Activated T-cell treated with anti-CD3 and anti-CD28 coated beads for 4 hours (primary cell): ENCODE measurements at places on chromosomes 3 and 15.

GRCh38 chr3:13144163-13145023 is 71.2 kb upstream of the IQSEC1 start:
- no peak for DNase-seq

DNA sequence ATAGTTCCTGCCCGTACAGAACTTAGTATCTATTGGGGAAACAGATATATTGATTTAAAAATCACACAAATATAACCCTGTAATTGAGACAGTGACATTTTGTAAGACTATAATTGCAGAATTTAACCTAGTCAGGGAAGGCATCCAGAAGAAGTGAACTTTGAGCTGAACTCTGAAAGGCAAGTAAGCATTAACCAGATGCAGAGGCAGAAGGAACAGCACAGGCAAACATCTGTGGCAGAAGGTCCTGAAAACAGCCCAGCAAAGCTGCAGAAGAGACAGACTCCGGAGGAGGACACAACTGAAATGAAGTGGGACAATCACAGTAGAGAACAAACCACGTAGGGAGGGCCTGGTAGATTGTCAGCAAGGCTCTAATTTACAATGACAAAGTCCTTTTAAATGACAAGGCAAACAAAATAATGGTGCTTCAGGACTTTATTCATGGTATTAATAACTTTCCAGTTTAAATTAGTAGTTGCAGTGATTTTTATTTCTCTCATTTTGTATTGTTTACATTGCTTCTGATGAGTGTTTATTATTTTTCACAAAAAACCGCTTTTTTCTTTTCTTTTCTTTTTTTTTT is 14.5 kb downstream of the BCL2A1 start:
- DNase-seq = no peak

DNA sequence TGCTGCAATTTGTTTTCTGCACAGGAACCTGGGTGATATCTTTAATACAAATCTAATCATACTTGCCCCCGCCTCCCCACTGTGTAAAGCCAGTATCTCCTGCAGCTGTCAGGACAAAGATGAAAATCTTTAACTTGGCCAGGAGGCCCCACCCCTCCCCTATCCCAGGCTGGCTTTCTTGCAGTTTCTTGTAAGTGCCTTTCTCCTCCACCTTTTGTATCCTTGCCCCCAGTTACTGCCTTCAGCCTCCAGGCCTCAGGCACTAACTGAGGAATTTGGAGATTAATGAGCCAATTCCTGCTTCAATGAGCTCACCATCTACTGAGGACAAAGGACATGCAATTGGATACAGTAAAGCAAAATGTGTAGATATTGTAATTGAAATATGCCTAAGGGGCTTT is 6.5 kb downstream of the GCSAM start:
- DNase-seq = no peak

- DNase-seq = no peak
Observed at GRCh38 chr15:99090938-99091337, 13.9 kb upstream of the SYNM start.

DNA sequence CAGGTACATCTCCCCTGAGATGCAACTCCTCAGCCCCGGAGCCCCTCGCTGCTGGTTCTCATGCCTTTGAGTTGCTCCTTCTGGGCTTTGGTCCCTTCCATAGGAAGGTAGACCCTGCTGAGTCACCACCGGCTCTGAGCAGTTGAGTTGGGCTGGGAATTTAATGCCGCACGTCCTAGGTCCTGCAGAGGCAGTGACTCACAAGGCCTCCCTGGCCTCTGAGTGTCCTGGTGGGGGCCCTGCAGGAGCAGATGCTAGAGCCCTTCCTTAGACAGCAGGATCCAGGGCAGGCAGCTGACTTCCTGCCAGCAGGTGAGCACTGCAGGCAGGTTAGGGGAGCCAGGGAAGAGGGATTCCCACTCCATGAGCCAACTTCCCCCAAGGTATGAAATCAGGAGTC is 5.5 kb upstream of the NTRK3 start:
- DNase-seq = no peak

DNA sequence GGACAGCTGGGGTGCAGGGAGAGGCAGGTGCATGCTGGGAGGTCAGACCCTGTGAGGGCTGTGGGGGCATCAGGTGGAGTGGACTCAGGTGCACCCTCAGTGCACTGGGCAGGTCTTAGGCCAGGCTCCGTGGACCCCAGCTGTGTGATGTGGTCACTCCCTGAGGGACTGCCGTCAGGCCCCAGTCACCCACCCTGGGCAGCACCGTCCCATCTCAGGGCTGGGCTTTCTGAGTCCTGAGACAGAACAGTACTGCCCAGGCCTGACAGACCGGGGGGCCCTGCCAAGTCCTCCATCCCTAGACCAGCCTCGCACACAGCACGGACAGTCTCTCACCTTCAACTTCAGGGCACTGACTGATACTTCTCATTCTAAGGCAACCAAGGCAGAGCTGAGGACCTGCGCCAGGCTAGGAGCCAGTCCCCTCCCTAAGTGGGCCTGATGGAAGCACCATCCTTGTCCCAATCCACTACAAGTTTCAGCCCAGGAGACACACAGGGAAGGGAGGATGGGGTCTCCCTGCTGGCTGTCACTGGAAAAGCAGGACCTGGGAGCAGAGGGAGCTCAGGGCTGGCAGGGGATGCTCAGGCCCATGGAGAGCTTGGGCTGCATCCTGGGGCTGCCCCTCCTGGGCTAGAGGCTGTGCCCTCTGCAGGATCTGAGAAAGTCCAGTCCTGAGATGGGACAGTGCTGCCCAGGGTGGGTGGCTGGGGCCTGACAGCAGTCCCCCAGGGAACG is 86.3 kb downstream of the LMLN start:
- no peak for DNase-seq

DNA sequence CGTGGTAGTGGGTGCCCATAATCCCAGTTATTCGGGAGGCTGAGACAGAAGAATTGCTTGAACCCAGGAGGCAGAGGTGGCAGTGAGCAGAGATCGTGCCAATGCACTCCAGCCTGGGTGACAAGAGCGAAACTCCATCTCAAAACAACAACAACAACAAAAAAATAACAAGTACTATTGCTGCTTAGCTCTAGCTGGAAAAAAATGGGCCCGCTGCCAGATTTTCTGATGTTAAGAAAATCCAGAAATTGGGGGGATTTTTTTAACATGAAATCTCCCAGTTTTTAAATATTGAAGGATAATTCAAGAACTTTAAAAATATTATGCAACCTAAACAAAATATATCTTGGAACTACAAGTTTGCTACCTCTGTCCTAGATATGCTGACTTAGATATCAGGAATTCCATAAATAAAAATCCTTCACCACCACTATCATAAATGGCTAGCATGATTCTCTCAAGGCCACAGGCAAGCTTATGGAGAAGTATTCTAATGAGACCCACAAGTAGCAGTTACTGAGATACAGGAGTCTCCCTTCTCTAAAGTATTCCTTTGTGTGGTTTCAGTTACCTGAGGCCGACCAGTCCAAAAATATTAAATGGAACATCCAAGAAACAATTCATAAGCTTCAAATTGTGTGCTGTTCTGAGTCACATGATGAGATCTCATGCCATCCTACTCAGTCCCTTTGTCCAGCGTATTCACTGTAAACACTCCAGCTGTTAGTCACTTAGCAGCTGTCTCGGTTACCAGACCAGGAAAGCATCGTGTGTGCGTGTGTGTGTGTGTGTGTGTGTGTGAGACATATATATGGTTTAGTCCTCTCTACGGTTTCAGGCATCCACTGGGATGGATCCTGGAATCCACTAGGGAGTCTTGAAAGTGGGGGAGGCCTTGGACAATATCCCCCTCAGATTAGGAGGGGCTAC is 277.2 kb downstream of the TBL1XR1 start:
- DNase-seq = no peak

DNA sequence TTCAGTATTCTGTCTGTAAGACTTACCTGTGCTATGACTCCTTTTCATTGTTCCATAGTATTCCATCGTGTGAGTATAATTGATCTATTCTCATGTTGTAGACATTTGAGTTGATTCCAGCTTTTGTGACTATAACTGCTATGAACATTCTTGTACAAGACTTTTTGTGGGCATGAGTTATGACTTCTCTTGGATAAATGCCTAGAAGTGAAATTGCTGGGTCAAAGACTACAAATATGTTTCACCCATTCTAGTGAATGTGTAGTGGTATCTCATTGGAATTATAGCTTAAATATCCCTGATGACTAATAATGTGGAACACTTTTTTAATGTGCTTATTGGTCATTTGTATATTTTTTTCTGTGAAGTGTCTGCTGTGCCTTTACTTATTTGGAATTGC is 27.6 kb upstream of the NPHP3 start:
- no peak for DNase-seq

DNA sequence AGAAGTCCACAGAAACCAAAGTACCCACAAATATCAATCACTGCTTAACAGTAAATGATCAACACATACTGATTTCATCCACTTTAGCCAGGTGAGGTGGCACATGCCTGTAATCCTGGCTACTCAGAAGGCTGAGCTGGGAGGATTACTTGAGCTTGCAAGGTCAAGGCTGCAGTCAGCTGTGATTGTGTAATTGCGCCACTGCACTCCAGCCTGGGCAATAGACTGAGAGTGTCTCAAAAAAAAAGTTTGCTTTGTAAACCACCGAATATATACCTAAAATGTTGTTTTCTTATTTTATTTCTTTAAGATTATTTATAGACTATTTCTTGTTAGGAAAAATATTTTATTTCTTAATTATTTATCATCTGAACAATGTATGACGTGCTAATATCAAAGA is 8.7 kb upstream of the ATP13A4 start:
- DNase-seq = no peak

DNA sequence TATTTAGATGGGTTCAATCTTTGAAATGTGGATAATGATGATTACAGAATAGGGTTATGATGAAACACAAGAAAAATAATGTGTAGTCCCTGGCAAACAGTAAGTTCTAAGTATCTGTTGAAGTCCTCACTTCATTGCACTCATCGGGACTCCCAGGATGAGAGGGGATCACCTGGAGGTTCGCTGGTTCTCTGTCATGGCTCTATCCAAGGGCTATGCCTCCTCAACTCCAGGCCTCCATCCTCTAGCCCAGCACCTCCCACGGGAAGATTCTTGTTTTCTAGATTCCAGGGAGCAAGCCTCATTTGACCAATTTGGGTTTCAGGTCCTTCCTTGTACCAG is 45.5 kb downstream of the ANP32A start:
- no peak for DNase-seq

- no peak for DNase-seq
Observed at GRCh38 chr15:36688310-36689011, 109.0 kb downstream of the CDIN1 start.

DNA sequence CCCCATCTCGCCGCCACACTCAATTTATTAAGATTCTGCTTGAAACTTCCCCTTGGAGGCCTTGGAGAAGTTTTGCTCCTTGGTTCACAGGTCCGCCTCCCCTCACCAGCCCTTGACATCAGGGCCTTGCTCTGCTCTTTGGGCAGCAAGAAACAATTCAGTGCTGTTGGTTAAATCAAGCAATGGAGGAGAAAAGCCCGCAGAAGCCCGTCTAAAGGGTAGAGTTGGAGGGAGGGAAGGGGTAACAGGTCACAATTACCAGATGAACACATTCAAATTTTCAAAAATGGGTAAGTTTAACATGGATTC is 429 bp downstream of the PARP9 start:
- no peak for DNase-seq

GRCh38 chr3:76131396-76132153 is 346.2 kb upstream of the ZNF717 start:
- DNase-seq = no peak

GRCh38 chr3:60594025-60594424 is 657.2 kb downstream of the FHIT start:
- DNase-seq = no peak

- peak; percentile 40 for DNase-seq
Observed at GRCh38 chr15:60787837-60788691, 309.1 kb upstream of the ICE2 start.

DNA sequence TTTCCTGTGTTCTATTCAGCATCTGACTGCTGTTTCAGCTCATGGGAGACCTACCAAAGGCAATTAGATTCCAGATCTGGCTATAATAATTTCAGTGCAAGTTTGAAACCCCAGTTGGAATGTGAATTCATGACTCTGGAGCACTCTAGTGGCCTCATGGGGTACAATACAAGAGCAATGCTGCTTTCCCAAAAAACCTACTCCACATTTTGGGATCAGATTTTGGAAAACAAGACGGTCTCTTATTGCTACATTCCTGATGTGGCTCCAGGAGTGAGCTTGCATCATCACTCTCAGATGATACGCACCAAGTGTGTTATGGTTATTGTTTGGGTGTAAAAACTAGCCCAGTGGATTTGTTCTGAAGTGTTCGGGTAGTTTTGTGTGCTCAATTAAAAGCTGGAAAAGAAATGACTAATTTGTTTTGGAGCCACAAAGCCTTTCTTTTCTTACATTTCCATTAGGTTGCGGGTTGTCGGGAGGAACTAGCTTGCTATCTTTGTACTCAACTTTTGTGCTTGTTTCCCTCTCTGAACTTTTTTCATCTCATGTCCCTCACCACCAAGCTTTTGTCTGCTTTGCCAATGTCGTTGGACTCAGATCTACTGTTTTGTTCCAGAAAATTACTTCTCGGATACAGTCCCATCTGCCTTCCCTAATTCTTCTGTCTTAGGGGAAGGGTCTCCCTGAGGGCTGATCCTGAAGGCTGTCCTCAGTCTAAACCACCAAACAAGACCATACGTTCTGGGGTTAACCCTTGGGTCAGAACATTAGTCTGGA is 272.1 kb downstream of the BBX start:
- no peak for DNase-seq

DNA sequence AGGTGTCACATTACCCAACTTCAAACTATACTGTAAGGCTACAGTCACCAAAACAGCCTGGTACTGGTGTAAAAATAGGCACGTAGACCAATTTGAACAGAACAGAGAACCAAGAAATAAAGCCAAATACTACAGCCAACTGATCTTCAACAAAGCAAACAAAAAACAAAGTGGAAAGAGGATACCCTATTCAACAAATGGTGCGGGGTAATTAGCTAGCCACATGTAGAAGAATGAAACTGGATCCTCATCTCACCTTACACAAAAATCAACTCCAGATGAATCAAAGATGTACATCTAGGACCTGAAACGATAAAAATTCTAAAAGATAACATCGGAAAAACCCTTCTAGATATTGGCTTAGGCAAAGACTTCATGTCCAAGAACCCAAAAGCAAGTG is 13.1 kb downstream of the PEAK1 start:
- no peak for DNase-seq

DNA sequence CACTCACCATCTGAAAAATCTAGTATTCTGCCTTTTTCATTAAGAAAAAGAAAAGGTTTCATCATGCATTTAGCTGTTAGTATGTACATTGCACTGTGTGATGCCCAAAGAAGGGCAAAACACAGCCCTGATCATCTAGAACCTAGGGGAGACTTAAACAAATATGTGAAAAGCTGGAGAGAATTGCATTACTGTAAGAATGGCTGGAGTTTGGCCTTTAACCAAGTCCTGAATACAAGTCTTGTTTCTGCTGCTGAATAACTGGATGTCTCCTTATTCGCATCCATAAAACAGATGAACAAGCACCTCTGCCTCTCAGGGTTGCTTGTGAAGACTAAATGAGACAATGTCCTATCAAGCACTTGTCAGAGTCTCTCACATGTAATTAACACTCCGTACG is 233.4 kb upstream of the LRTM1 start:
- DNase-seq = no peak
